ENCODE measurements at places on chromosomes 16 and 17. TPM values are rescaled to one million over a fixed set of nuclear protein-coding genes. Genes with fewer than 3 reads are reported as not detected.

The SLC35G6 gene
- not detected for total RNA-seq

The KRT222 gene
- not detected for total RNA-seq

The FNDC8 gene
- not detected for total RNA-seq

The SMTNL2 gene
- total RNA-seq, result not detected

All from cardiac atrium fibroblast (primary cell).